ENCODE measurements at places on chromosomes 1 and 21.

DNA sequence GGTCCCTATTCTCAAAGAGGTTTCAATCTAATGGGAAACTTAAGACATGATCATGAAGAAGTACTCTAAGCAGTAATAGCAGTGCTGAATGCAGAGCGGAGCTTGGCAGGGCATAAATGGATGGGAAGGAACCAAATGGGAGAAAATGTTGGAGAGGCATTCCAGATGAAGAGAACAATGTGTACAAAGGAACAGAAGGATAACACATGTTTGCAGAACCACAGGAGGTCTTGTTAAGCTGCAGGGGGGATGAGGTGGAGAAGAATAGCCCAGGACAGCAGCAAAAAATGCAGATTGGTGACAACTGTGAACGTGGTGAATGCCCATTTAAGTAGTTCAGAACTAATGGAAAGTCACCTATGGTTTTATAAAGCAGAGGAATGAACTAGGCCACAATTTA is 99.1 kb downstream of the ASTN1 start:
- no peak for DNase-seq

DNA sequence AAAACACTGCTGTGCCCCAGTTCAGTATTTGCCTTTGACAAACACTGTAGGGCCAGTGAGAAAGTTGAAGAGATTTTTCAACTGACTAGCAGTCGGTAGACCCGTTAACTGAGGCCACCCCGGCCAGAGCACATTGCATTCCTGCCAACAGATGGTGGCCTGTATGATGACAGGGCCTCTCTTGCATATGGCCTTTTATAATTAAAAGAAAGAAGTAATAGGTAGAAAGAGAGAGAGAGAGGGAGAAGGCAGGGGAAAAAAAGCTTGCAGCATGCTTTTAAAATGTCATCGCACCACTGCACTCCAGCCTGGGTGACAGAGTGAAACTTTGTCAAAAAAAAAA is 4.7 kb upstream of the C1orf174 start:
- no peak for DNase-seq

- no peak for DNase-seq
Measured at GRCh38 chr1:15029786-15030185, 123.8 kb upstream of the TMEM51 start.

DNA sequence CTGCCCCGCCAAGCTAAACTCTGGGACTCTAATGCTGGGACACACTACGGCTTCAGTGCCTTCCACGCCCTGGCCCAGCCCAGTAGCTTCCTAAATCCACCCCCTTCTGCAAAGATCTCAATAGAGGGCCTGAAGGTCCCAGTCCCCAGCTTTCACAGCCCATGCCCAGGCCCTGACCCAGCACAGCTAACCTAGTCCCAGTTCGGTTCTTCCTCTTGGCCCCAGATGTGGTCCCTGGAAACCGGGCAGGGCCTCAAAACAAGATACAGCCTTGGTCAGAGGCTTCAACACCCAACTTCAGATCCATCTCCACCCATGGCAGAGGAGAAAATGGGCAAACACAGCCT is 646 bp upstream of the PDZK1IP1 start:
- DNase-seq = no peak

DNA sequence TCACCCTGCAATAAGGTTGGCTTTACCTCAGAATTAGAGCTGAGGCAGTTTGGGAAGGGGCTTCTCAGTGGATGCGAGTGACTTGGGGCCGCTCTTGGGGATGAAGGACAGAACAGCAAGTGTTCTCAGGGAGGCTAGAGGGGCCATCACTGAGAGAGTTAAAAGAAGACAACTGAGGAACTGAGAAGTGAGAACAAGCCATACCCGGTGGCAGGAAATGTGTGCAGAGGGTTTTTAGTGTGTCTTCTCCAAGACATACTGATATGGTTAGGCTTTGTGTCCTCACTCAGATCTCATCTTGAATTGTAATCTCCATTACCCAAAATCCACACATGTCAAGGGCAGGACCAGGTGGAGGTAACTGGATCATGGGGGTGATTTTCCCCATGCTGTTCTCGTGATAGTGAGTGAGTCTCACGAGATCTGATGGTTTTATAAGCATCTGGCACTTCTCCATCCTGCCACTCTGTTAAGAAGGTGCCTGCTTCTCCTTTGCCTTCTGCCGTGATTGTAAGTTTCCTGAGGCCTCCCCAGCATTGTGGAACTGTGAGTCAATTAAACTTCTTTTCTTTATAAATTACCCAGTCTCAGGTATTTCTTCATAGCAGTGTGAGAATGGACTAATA is 75.8 kb downstream of the PCBP3 start:
- no peak for DNase-seq

GRCh38 chr1:229183588-229183987 is 87.3 kb upstream of the RAB4A start:
- DNase-seq = no peak

- DNase-seq = no peak
Measured at GRCh38 chr1:67883069-67883468, 49.8 kb upstream of the GNG12 start.

DNA sequence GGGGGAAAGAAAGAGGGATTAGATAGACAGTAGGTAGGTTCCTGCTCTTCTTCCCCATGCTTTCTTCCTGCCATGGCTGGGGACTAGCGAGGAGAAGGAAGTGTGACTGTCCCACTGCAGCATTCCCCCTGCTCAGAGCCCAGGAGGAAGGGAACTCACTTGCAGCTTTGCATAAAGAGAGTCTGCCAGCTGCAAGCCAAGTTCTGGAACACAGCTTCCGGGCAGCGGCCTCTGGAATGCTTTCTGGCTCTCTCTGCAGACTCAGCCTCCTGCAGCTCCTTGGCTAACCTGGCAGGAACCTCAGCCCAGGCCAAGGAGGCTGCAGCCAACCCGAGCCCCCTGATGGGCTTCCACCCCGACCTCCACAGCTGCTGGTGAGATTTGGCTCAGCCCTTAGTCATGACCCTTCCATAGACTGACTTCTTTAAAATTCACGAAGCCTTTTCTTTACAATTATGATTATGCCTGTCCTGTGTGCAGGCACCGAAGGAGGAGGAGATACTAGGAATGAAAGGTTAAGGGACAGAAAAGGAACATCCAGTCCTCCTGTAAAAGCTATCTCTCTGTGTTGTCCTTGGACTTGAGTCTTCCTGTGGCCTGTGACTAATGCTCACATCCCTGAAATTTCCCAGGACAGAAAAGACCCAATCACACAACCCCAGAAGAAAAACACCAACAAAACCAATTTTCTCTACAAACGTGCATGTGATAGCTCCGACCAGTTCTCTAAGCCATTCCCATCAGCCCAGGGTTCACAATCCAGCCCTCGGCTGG is 108.2 kb upstream of the OLIG2 start:
- DNase-seq = peak; percentile 21

DNA sequence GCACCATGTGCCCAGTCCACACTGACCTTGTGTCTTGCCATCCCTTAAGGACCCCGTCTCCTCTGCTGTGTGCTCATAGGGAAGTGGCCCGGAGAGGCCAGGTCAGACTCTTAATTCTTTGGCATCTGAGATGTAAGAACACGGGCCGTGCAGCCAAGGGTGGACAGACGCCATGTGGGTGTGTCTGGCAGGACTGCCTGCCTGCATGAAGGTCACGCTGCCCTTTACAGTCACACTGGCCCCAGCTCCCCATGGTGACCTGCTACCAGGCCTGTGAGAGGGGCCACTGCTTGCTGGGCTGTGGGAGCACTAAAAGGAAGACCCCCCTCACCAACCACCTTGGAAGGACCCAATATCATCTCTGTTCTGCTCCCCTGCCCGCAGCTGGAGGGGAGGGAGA is 17.7 kb downstream of the DHRS3 start:
- DNase-seq = no peak

- no peak for DNase-seq
Measured at GRCh38 chr1:94819945-94820746, at the start of gene SLC44A3. Gene SLC44A3, plus strand, starts transcription at chr1:94820357. Its CDS starts 95 bp downstream, at chr1:94820452.

GRCh38 chr21:41725421-41726031 is 41.3 kb downstream of the RIPK4 start:
- no peak for DNase-seq

GRCh38 chr1:235980976-235981375 is 83.9 kb downstream of the NID1 start:
- no peak for DNase-seq

- no peak for DNase-seq
Measured at GRCh38 chr1:165235155-165235776, 121.2 kb downstream of the LMX1A start.

DNA sequence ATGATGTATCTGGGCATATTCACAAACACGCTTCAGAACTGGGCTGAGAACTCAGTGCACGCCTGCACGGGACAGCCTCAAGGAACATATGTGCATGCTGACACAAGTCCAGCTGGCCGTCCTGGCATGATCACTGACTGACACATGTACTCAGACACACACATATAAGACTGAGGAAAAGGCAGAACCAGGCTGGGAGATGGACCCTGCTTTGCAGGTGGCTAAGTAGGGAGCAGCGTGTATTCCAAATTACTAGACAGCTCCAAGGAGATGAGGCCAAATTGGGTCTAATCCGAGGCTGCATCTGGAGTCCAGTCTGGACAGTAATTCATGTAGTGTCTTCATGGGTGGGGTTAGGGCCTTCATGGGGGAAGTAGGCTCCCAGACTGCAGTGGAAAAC is 41.4 kb upstream of the GJB5 start:
- no peak for DNase-seq

DNA sequence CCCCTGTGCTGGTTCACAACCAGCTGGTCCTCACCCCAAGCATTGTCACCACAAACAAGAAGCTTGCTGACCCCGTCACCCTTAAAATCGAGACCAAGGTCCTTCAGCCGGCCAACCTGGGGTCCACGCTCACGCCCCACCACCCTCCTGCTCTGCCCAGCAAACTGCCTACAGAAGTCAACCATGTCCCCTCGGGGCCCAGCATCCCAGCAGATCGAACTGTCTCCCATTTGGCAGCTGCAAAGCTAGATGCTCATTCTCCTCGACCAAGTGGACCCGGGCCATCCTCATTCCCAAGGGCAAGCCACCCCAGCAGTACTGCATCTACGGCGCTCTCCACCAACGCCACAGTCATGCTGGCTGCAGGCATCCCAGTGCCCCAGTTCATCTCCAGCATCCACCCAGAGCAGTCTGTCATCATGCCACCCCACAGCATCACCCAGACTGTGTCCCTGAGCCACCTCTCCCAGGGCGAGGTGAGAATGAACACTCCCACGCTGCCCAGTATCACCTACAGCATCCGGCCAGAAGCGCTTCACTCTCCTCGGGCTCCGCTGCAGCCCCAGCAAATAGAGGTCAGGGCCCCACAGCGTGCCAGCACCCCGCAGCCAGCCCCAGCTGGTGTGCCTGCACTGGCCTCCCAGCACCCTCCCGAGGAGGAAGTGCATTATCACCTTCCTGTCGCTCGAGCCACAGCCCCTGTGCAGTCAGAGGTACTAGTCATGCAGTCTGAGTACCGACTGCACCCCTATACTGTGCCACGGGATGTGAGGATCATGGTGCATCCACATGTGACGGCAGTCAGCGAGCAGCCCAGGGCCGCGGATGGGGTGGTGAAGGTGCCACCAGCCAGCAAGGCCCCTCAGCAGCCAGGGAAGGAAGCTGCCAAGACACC is 40.6 kb downstream of the ZBTB17 start:
- no peak for DNase-seq

GRCh38 chr1:60978421-60979357 is 103.7 kb upstream of the NFIA start:
- DNase-seq = no peak

DNA sequence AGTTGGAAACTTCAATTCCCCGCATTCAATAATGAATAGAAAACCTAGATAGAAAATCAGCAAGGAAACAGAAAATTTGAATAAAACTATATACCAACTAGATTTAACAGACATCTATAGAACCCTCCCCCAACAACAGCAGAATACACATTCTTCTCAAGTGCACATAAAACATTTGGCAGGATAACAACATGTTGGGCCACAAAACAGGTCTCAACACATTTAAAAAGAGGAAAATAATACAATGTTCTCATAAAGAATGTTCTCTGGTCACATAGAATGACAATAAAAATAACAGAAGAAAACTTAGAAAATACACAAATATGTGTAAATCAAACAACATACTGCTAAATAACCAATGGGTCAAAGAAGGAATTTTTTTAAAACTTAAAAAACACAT is 24.9 kb downstream of the ITGB3BP start:
- no peak for DNase-seq

DNA sequence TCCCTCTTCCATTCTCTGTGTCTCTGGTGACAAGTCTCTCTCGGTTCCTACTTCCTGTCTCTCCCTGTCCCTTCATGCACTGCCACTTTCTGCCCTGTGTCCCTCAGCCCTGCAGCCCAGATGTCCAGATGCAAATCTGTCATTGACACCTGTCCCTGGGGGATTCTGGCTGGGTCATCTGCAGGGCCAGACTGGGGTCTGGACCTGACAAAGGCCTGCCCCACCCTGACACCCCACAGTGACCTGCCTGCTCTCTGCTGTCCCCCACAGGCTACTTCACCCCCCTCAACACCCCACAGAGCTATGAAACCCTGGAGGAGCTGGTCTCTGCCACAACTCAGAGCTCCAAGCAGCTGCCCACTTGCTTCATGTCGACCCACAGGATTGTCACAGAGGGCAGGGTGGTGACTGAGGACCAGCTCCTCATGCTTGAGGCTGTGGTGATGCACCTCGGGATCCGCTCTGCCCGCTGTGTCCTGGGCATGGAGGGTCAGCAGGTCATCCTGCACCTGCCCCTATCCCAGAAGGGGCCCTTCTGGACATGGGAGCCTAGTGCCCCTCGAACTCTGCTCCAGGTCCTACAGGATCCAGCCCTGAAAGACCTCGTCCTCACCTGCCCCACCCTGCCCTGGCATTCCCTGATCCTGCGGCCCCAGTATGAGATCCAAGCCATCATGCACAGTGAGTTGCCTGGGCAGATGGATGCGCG is 7.2 kb downstream of the THEMIS2 start:
- no peak for DNase-seq

DNA sequence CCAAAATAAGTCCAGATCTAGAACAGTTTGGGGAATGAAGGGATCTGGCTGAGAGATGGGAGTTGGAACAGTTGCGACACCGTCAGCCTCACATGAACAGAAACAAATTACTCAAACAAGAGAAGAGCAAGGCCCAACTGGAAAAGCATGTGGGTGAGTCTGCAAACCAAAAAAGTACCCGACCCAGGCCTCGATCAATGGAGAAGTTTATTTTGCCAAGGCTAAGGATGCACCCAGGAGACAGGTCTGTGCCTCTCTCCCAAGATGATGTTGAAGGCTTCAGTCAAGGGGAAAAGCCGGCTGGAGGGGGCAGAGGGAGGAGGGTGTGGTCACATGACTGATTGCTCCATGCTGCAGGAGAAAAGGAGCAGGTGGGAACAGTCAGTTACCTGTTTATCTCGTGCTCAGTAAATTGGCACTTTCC is 42.3 kb downstream of the KRTAP10-1 start:
- DNase-seq = no peak

- DNase-seq = no peak
Measured at GRCh38 chr21:41366522-41367151, 4.8 kb downstream of the MX2 start.

- DNase-seq = no peak
Measured at GRCh38 chr1:31860581-31860980, 44.8 kb upstream of the SPOCD1 start.

DNA sequence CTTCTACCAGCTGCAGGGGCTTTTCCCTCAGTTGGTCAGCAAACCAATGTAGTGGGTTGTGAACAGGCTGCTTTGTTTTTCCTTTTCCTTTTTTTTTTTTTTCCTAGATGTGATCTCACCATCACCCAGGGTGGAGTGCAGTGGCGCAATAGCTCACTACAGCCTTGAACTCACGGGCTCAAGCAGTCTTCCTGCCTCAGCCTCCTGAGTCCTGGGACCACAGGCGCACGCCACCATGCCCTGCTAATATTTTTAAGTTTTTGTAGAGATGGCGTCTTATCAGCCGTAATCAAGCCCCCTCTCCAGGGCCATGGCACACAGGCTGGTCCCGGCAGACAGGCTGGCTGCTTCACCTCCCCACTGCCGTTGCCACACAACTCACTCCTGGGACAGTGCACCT is 3.4 kb upstream of the TRIM11 start:
- no peak for DNase-seq

GRCh38 chr1:236465959-236466303 is 57.9 kb upstream of the LGALS8 start:
- DNase-seq = no peak
